ENCODE measurements at places on chromosomes 1 and 21. TPM values are rescaled to one million over a fixed set of nuclear protein-coding genes. Genes with fewer than 3 reads are reported as not detected.

DNA sequence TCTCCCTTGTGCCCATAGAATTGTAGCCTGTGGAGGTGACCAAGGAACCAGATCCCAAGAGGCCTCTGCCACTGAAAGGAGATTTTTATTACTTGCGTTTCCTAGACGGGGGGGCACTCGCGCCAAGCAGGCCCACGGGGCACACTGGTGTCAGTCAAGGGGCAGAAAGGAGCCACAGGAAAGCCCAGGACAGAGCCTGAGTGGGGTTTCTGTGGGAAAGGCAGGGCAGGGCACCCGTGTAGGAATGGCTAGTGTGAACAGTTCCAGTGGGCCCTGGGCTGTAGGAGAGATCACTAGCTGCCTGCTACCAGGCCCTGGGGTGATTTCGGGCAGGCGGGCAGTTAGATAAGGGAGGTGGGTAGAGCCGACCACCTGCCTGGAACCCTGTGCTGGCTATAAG, 70.8 kb downstream of the ADARB1 start:
- H3K36me3 ChIP-seq: peaks cover 13% of the 10 kb centered on the region
- H3K4me1 ChIP-seq: no peaks in the 10 kb centered on the region
- H3K4me3 ChIP-seq: no peak overlapping the region
- H3K27ac ChIP-seq: no peak overlapping the region

DNA sequence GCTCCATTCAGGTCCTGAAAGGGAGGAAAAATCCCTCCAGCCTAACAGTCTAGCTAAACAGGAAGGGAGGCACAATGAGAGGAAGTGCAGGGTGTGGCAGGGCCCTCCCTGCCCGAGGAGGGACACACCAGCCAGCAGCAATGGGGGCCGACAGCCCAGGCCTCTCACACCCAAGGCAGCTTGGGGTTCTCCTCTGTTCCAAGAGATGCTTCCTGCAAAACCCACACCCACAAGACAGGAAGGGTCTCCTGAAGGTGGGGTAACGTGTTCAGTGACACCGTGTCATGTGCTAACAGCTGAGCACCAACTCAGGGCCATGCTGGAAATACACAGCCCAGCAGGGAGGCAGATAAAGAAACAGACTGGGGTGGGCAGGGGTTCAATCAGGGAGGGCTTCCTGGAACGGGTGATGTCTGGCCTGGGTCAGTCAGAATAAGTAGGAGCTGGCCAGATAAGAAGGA, 10.2 kb downstream of the ECE1 start:
- H3K4me1 ChIP-seq: peaks cover 10% of the 10 kb centered on the region
- no peak overlapping the region for H3K4me3 ChIP-seq
- H3K27me3 ChIP-seq: no peaks in the 10 kb centered on the region
- peak; percentile 70 for DNase-seq

GRCh38 chr1:242004751-242005495, 6.0 kb upstream of the MAP1LC3C start:
- H3K4me3 ChIP-seq: no peak overlapping the region
- H3K27ac ChIP-seq: no peak overlapping the region
- no peak for DNase-seq
- peaks cover 6% of the 10 kb centered on the region for H3K4me1 ChIP-seq

- H3K4me1 ChIP-seq: peaks cover 14% of the 10 kb centered on the region
- peak; percentile 71 for DNase-seq
- no peaks in the 10 kb centered on the region for H3K27me3 ChIP-seq
- no peaks in the 10 kb centered on the region for H3K36me3 ChIP-seq
Measured at GRCh38 chr1:155226910-155227260, 18.4 kb downstream of the MTX1 start.

Gene IL24
- total RNA-seq: not detected

DNA sequence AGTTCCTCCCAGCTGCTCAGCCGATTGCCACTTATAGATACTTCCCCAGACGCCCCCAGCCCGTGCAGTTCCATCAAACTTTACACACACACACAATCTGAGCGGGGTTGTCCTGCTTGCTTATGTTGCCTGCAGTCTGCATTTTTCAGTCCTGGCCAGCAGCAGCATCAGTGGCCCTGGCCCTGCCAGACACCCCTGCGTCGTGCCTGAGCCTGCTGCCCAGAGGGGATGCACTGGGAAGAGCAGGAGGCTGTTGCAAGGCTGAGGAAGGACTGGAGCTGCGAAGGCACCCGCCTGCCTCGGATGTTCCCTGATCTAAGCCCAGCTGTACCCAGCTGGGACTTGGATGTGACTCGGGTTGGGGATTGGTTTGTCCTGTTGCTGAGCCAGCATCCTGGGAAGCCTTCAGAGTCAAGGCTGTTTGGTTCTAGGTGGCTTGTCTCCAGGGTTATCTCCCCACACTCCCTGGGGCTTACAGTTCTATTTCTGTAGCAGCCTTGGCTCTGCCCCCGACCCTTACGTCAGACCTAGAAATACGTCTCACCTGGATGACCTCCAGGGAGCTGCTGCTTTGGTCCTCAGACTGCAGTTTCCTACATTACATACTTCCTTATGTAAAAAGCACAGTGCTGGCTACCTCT, 42.3 kb downstream of the MAN1C1 start:
- no peak overlapping the region for H3K4me3 ChIP-seq
- DNase-seq: peak; percentile 89
- peak overlapping the region; percentile 5 for H3K27ac ChIP-seq
- no peaks in the 10 kb centered on the region for H3K27me3 ChIP-seq

GRCh38 chr1:201366696-201367095, 10.8 kb downstream of the TNNT2 start:
- H3K27me3 ChIP-seq: no peaks in the 10 kb centered on the region
- H3K27ac ChIP-seq: no peak overlapping the region
- no peaks in the 10 kb centered on the region for H3K36me3 ChIP-seq
- DNase-seq: no peak
- H3K4me3 ChIP-seq: no peak overlapping the region

GRCh38 chr1:29925058-29925457, 688.7 kb downstream of the PTPRU start:
- H3K4me3 ChIP-seq: no peak overlapping the region
- DNase-seq: no peak
- H3K36me3 ChIP-seq: no peaks in the 10 kb centered on the region
- H3K4me1 ChIP-seq: no peaks in the 10 kb centered on the region
- H3K27ac ChIP-seq: no peak overlapping the region

- no peak overlapping the region for H3K27ac ChIP-seq
- peak; percentile 31 for DNase-seq
- H3K36me3 ChIP-seq: peaks cover 3% of the 10 kb centered on the region
- peaks cover 20% of the 10 kb centered on the region for H3K4me1 ChIP-seq
- H3K4me3 ChIP-seq: no peak overlapping the region
Measured at GRCh38 chr1:23111600-23112535, 56.8 kb downstream of the LUZP1 start.

GRCh38 chr21:15446223-15446622, 283.6 kb upstream of the USP25 start:
- H3K36me3 ChIP-seq: no peaks in the 10 kb centered on the region
- H3K27ac ChIP-seq: no peak overlapping the region
- H3K27me3 ChIP-seq: no peaks in the 10 kb centered on the region
- H3K4me1 ChIP-seq: no peaks in the 10 kb centered on the region
- DNase-seq: no peak

DNA sequence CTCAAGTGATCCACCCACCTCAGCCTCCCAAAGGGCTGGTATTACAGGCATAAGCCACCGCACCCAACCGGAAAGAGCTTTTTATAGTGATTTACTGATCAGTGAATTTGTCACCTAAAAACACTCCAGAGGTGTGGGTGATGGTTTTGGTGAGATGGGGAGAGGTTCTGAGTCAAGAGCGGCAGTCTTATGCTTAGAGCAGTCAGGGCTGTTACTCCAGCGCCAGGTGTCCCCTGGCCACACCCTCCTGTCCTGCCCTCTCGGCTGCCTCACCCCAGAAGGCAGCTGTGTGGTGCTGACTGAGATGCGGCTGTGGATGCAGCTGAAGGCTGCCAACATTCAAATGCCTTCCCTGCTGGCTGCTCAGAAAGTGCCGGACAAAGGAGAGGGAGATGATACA, 94.5 kb upstream of the LPGAT1 start:
- H3K4me1 ChIP-seq: no peaks in the 10 kb centered on the region
- H3K36me3 ChIP-seq: no peaks in the 10 kb centered on the region
- H3K4me3 ChIP-seq: no peak overlapping the region
- no peak overlapping the region for H3K27ac ChIP-seq
- no peak for DNase-seq
- peaks cover 30% of the 10 kb centered on the region for H3K27me3 ChIP-seq

DNA sequence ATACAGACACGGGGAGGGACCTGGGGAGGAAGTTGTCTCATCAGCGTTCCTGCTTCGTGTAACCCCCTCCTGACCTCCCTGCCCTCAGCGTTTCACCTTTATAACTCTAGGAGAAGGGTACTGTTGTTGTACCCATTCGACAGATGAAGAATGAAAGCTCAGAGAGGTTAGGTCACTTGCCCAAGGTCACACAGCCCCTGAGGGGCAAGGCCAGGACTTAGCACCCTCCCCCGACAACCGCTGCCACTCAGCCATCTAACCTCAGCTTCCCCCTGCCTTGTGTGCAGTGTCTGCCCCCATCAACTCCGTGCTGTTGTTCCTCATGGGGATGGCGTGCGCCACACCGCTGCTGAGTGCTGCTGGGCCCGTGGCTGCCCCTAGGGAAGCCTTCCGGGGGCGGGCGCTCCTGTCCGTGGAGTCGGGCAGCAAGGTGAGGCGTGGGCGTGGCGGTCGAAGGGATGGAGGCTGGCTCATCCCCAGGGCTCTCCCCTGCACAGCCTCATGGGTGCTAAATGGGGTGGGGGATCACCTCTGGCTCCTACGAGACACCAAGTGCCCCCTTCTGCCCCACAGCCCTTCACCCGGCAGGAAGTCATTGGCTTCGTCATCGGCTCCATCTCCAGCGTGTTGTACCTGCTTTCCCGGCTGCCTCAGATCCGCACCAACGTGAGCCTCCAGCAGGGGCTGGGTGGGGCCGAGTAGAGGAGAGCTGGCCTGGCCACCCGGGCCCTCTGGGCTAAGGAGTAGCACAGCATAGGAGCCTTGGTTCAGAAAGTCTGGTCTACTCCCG, 14.0 kb downstream of the SLC66A1 start:
- no peak overlapping the region for H3K27ac ChIP-seq
- no peaks in the 10 kb centered on the region for H3K4me1 ChIP-seq
- DNase-seq: no peak
- H3K4me3 ChIP-seq: no peak overlapping the region
- H3K36me3 ChIP-seq: peaks cover 53% of the 10 kb centered on the region
- no peaks in the 10 kb centered on the region for H3K27me3 ChIP-seq

Gene PEX14
- total RNA-seq: 23.4 TPM

- H3K27ac ChIP-seq: no peak overlapping the region
- H3K4me1 ChIP-seq: peaks cover 20% of the 10 kb centered on the region
- no peaks in the 10 kb centered on the region for H3K36me3 ChIP-seq
- no peak for DNase-seq
- no peaks in the 10 kb centered on the region for H3K27me3 ChIP-seq
Measured at GRCh38 chr1:178540204-178540603, 27.3 kb downstream of the TEX35 start.

GRCh38 chr1:61482170-61482734, 242.7 kb downstream of the TM2D1 start:
- no peaks in the 10 kb centered on the region for H3K27me3 ChIP-seq
- no peak for DNase-seq
- H3K36me3 ChIP-seq: no peaks in the 10 kb centered on the region
- H3K4me3 ChIP-seq: no peak overlapping the region
- no peaks in the 10 kb centered on the region for H3K4me1 ChIP-seq

DNA sequence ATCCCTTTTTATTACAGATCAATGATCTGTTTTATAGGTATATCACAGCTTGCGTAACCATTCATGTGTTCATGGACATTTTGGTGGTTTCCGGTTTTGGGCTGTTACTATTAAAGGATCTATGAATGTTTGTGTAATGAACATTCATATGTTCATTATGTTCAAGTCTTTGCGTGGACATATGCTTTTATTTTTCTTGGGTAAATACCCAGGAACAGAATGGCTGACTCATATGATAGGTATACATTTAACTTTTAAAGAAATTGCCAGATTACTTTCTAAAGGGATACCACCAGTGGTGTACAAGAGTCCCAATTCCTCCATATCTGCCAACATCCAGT, 73.7 kb downstream of the SPATA46 start:
- H3K4me1 ChIP-seq: no peaks in the 10 kb centered on the region
- no peak overlapping the region for H3K4me3 ChIP-seq
- no peaks in the 10 kb centered on the region for H3K36me3 ChIP-seq
- H3K27me3 ChIP-seq: no peaks in the 10 kb centered on the region
- DNase-seq: no peak

Gene SLAMF8
- 40.7 TPM for total RNA-seq

GRCh38 chr21:28283641-28284490, 708.8 kb downstream of the LTN1 start:
- no peaks in the 10 kb centered on the region for H3K4me1 ChIP-seq
- H3K4me3 ChIP-seq: no peak overlapping the region

DNA sequence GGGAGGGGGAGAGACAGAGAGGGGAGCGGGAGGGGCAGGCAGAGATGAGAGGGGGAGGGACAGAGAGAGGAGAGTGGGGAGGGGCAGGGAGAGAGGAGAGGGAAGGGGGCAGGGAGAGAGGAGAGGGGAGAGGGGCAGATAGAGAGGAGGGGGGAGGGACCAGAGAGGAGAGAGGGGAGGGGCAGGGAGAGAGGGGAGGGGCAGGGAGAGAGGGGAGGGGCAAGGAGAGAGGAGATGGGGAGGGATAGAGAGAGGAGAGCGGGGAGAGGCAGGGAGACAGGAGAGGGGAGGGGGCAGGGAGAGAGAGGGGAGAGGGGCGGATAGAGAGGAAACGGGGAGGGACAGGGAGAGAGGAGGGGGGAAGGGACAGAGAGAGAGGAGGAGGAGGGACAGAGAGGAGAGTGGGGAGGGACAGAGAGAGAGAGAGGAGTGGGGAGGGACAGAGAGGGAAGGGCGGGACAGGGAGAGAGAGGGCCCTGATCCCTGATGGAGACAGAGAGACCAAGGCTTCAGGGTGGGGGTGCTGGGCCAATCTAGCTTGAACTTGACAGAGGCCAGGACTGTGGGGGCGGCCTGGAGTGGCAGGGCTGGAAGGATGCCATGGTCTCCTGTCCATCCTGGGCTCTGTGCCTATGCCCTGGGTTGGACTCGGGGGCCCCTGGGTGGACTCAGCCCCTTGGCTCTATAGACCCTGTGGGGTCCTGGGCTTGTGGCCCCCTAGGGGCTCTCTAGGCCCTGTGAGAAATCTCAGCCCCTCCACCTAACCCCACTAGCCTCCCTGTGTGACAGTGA, 43.6 kb downstream of the DMRTB1 start:
- H3K4me3 ChIP-seq: no peak overlapping the region
- H3K27me3 ChIP-seq: no peaks in the 10 kb centered on the region
- peak; percentile 20 for DNase-seq
- H3K27ac ChIP-seq: no peak overlapping the region
- no peaks in the 10 kb centered on the region for H3K36me3 ChIP-seq

Gene RXFP4
- not detected for total RNA-seq

DNA sequence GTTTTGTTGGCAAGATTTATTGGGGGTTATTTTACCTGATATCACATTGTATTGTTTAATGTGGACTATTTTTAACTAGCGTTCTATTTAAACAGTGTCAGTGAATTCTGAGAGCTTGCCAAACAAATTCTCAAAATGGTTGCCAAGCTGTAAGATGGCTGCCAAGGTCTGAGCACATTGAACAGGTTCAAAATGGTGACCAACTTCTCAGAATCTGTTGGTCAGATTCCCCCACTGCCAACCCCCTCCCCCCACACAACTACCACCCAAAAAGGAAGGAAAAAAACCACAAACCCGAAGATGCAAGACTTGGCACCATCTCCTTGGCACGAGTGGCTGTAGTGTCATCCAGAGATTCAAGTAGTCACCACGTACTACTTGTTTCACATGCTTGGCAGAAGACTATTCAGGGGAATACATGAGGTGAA, 159.1 kb downstream of the NFIA start:
- H3K4me1 ChIP-seq: peaks cover 18% of the 10 kb centered on the region
- H3K27me3 ChIP-seq: no peaks in the 10 kb centered on the region
- H3K27ac ChIP-seq: peak overlapping the region; percentile 29
- no peak overlapping the region for H3K4me3 ChIP-seq
- peak; percentile 87 for DNase-seq

Data from lung (tissue), 17 donors.